Activated CD8-positive, alpha-beta memory T cell treated with anti-CD3 and anti-CD28 coated beads for 36 hours (primary cell): ENCODE measurements at places on chromosomes 5 and 9. TPM values are rescaled to one million over a fixed set of nuclear protein-coding genes. Genes with fewer than 3 reads are reported as not detected.

The NR6A1 gene
- 2.1 TPM for total RNA-seq

The SKIC3 gene
- total RNA-seq, result 63.8 TPM

The ANKRD18B gene
- total RNA-seq, result 1.1 TPM

The CCDC112 gene
- 0.89 TPM for total RNA-seq

The ORM2 gene
- total RNA-seq, result not detected

The CD14 gene
- 0.44 TPM for total RNA-seq

The AGGF1 gene
- 34.4 TPM for total RNA-seq

The DMRTA1 gene
- total RNA-seq, result not detected
